Smooth muscle cell of the umbilical artery (primary cell): ENCODE measurements at places on chromosomes 5 and 9. TPM values are rescaled to one million over a fixed set of nuclear protein-coding genes. Genes with fewer than 3 reads are reported as not detected.

The MLANA gene
- 0.05 TPM in 1 of 2 replicates, not detected in the other for total RNA-seq

The MARCOL gene
- total RNA-seq = not detected in 2 replicates

The C9orf152 gene
- total RNA-seq = not detected in 2 replicates

The PCBD2 gene
- 4.8 and 5.6 TPM in 2 replicates for total RNA-seq

The FGFR4 gene
- total RNA-seq = 0.59 and 2.6 TPM in 2 replicates

The SLC36A3 gene
- total RNA-seq = not detected in 2 replicates

The TCF7 gene
- total RNA-seq = under 0.01 and 0.09 TPM in 2 replicates
